Breast epithelium (tissue), 4 donors: ENCODE measurements at places on chromosomes 6 and 20.
A peak's percentile ranks its signal among the peaks of the same experiment; 100 is the strongest.

GRCh38 chr20:17510548-17510947 lies 20.6 kb downstream of the BFSP1 start:
- H3K4me3 ChIP-seq = no peak overlapping the region
- no peaks in the 10 kb centered on the region for H3K27me3 ChIP-seq
- H3K27ac ChIP-seq = no peak overlapping the region
- no peak for DNase-seq
- no peaks in the 10 kb centered on the region for H3K36me3 ChIP-seq

GRCh38 chr6:25250878-25251277 lies 28.3 kb upstream of the CARMIL1 start:
- no peaks in the 10 kb centered on the region for H3K4me1 ChIP-seq
- no peak overlapping the region for H3K27ac ChIP-seq
- H3K27me3 ChIP-seq = no peaks in the 10 kb centered on the region
- no peak overlapping the region for H3K4me3 ChIP-seq
- H3K36me3 ChIP-seq = no peaks in the 10 kb centered on the region

DNA sequence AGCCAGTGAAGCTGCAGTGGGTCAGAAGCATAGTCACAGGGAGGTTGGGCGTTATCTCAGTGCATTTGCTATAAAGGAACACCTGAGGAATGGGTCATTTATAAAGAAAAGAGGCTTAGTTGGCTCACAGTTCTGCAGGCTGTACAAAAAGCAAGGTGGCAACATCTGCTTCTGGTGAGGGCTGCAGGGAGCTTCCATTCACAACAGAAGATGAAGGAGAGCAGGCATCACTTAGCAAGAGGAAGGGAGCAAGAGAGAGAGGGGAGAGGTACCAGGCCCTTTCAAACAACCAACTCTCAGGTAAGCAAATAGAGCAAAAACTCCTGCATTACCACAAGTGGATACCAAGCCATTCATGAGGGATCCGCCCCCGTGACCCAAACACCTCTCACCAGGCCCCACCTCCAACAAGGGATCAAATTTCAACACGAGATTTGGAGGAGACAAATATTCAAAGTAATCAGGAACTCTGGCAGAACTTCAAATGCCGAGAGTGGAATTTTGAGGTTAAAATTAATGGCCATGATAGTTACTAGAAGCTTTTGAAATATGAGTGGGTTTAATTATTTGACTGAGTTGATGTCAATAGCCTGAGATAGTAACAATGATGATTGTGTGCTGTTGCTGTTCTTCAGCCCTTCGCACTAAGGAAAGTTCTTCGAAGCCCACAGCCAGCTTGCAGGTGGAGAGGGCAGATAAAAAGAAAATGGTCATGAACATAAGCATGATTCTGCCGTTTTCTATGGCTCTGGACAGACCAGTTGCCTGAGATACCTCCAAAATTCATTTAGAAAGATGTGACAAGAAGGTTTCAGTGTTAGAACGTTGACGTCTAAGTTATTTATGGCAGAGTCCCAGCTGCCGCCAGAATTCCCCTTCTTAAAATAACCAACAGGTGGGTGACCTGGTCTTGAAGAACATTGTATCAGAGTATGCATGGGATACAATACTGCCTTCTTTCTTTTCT lies 55.3 kb upstream of the ADTRP start:
- no peaks in the 10 kb centered on the region for H3K4me1 ChIP-seq
- H3K27me3 ChIP-seq = no peaks in the 10 kb centered on the region
- DNase-seq = no peak
- H3K27ac ChIP-seq = no peak overlapping the region

DNA sequence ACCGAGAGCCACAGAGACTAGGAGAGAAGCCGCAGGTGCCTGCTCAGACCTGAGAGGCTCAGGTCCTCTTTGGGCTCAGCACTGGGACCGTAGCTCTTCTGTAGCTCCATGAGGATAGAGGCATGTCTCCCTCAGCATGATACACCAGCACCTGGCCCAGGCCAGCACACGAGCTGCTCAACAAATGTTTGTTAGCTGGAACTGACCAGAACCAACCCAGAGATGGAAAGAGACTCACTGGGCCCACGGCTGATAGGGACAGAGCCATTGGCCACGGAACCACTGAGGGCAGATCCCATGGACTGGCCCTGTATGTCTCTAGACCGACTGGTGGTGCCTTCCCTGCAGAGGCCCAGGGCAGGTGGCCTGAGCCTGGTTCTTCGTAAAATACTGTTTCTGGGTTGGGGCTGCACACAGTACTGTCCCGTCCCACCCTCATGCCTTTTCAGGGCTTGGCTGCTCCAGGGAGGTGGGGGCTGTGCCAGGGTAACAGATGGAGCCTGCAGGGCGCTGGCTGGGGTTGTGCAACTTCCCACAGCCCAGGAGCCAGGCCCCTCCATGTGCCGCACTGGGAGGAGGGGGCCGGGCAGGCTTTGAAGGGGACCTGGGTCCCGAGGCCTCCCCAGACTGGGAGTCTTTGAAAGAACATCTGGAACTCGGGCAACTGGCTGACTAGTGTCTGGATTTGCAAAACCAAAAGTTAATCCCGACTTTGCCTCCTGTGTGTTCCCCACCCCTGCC lies 5.2 kb downstream of the C20orf204 start:
- H3K4me3 ChIP-seq = no peak overlapping the region
- no peak overlapping the region for H3K27ac ChIP-seq
- peaks cover 4% of the 10 kb centered on the region for H3K4me1 ChIP-seq

GRCh38 chr20:1500496-1500895 lies 9.3 kb upstream of the SIRPB2 start:
- no peaks in the 10 kb centered on the region for H3K36me3 ChIP-seq
- no peaks in the 10 kb centered on the region for H3K27me3 ChIP-seq
- H3K4me3 ChIP-seq = no peak overlapping the region
- H3K4me1 ChIP-seq = no peaks in the 10 kb centered on the region
- H3K27ac ChIP-seq = peak overlapping the region; percentile 72

DNA sequence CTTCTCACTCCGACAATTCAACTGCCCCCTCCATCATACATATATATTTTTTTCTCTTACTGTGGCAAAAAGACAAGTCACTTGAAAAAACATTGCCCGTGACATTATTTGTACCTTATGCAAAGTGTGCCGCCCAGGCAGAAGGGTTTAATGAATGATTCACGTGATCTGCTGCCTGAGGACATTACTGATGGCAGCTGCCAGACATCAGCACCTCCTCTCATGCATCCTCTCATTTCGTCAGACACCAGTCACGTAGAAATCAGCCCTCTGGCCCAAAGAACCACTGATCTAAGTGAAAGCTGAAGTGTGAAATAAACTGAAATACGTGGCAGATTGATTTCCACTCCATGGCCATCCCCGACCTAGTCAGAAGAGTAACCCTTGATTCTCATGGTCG lies 218.8 kb upstream of the PDE10A start:
- DNase-seq = no peak
- no peaks in the 10 kb centered on the region for H3K36me3 ChIP-seq
- no peak overlapping the region for H3K27ac ChIP-seq
- H3K27me3 ChIP-seq = no peaks in the 10 kb centered on the region
- H3K4me3 ChIP-seq = no peak overlapping the region

GRCh38 chr20:36855241-36855657 lies 20.7 kb upstream of the TLDC2 start:
- H3K36me3 ChIP-seq = no peaks in the 10 kb centered on the region
- no peak for DNase-seq
- H3K4me1 ChIP-seq = peaks cover 16% of the 10 kb centered on the region
- H3K27me3 ChIP-seq = no peaks in the 10 kb centered on the region
- H3K27ac ChIP-seq = peak overlapping the region; percentile 85

- no peaks in the 10 kb centered on the region for H3K27me3 ChIP-seq
- H3K27ac ChIP-seq = peak overlapping the region; percentile 49
- DNase-seq = no peak
- peaks cover 5% of the 10 kb centered on the region for H3K4me1 ChIP-seq
- H3K4me3 ChIP-seq = no peak overlapping the region
These were observed 2.1 kb downstream of the CUTA start for GRCh38 chr6:33415831-33416230.

- peak overlapping the region; percentile 36 for H3K27ac ChIP-seq
- H3K4me1 ChIP-seq = no peaks in the 10 kb centered on the region
- no peaks in the 10 kb centered on the region for H3K36me3 ChIP-seq
- H3K27me3 ChIP-seq = no peaks in the 10 kb centered on the region
These were observed 153.6 kb downstream of the NFATC2 start for GRCh38 chr20:51388756-51389542.

GRCh38 chr6:26234421-26235301 lies 130.3 kb upstream of the BTN3A2 start:
- peak; percentile 80 for DNase-seq
- H3K27me3 ChIP-seq = peaks cover 4% of the 10 kb centered on the region
- H3K4me3 ChIP-seq = peak overlapping the region; percentile 43

DNA sequence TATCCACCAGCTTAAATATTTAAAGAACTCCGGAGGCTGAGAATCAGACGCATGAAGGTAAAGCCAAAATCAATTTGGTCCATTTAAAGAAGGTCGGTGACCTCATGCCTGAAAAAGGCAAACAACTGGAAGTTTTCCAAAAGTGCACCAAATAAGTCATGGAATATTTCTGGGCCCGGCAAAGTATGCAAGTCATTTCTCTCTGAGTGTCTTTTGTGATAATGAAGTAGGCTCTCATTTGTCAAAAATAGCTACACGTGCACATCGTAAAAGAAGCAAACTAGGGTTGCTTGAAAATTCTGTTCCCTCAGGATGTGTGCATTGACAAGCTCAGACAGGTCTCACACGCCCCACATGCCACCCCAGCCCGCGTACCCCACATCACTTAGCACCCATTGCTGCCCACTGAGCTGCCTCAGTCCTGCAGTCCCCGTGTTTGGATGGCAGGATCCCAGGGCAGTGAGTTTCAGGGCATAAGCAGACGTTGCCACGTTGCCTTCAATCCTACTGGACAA lies 20.5 kb upstream of the PYGB start:
- peaks cover 12% of the 10 kb centered on the region for H3K4me1 ChIP-seq
- H3K4me3 ChIP-seq = no peak overlapping the region
- no peaks in the 10 kb centered on the region for H3K36me3 ChIP-seq
- H3K27ac ChIP-seq = peak overlapping the region; percentile 86

GRCh38 chr6:41371461-41371991 lies 36.1 kb downstream of the NCR2 start:
- no peak overlapping the region for H3K27ac ChIP-seq
- H3K4me3 ChIP-seq = peak overlapping the region; percentile 39
- H3K4me1 ChIP-seq = peaks cover 9% of the 10 kb centered on the region
- DNase-seq = peak; percentile 60
- no peaks in the 10 kb centered on the region for H3K36me3 ChIP-seq
- H3K27me3 ChIP-seq = peaks cover 66% of the 10 kb centered on the region

DNA sequence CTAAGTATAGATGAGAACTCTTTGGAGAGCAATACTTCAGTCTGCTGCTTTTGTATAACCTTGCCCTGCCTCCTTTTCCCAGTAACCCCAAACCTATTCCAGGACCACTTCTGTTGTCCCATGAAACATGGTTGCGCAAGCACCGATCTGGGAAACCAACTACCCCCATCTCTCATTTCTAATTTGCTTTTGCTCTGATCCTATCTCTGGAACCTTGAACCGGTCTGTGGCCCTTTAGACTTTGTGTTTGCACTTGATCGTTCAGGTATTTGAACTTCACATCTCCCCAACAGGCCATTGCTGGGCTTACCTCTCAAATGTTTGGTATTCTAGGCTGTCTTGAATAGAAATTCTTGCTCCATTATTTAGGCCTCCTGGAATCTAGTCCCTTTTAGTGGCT lies 25.0 kb downstream of the L3MBTL3 start:
- H3K4me3 ChIP-seq = no peak overlapping the region
- no peaks in the 10 kb centered on the region for H3K27me3 ChIP-seq
- DNase-seq = no peak
- H3K27ac ChIP-seq = no peak overlapping the region

- no peak for DNase-seq
- H3K27ac ChIP-seq = no peak overlapping the region
- no peaks in the 10 kb centered on the region for H3K36me3 ChIP-seq
- H3K4me3 ChIP-seq = no peak overlapping the region
- peaks cover 7% of the 10 kb centered on the region for H3K4me1 ChIP-seq
These were observed 6.8 kb upstream of the POU3F2 start for GRCh38 chr6:98827295-98828159.

DNA sequence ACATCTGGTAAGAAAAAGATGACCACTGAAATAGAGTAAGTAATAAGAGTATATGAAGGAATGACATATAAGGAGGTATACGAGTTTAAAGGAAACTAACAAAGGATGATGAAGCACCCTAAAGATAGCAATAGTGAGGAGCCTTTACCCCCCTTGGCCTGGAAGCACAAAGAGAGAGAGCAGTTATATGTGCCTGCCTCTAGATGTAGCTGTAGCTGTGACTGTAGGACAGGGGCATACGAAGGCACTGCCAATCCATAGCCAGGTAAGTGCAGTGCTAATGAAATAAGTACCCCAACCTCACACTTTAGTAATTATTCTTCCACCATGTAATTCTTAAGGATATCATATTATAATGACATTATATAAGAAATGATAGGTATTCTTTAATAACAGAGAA lies 90.1 kb upstream of the FKBP1C start:
- no peaks in the 10 kb centered on the region for H3K27me3 ChIP-seq
- H3K4me3 ChIP-seq = no peak overlapping the region
- no peaks in the 10 kb centered on the region for H3K4me1 ChIP-seq
- no peak for DNase-seq

GRCh38 chr6:25842526-25842925 lies 10.7 kb upstream of the SLC17A1 start:
- H3K27ac ChIP-seq = no peak overlapping the region
- no peaks in the 10 kb centered on the region for H3K4me1 ChIP-seq
- no peaks in the 10 kb centered on the region for H3K27me3 ChIP-seq
- H3K36me3 ChIP-seq = no peaks in the 10 kb centered on the region

DNA sequence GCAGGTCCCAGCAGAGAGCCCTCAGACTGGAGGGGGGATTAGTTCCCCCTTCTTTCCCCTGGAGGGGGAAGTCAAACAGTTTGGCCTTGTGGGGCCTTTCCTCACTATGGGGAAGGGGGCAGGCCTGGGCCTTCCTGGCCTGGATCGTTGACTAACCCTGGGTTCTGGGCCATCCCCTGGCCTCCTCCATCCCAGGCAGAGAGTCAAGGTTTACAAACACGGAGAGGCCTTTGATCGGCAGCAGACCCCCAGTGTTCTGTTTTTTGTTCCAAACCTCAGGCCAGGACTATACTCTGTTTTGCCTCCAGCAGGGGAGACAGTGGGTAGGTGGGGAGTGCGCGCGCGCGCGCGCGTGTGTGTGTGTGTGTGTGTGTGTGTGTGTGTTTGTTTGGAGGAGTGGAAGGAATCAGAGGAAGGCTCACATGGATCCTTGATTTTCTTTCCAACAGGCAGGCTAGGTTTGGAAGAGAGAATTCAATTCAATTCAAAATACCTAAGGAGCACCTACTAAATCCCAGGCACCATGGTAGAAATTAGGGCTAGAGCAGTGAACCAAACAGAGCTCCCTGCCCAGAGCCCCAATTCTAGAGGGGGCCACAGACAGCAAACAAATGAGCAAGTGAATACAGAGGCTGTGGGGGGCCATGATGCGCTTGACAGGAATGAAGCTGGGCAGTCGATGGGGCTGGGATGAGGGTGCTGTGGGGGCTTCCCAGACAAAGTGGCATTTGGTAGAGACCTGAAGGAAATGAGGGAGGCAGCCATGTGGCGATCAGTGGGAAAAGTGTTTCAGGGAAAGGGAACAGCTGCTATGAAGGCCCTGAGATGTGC lies 14.8 kb downstream of the TP53RK start:
- H3K27me3 ChIP-seq = no peaks in the 10 kb centered on the region
- H3K27ac ChIP-seq = no peak overlapping the region
- no peaks in the 10 kb centered on the region for H3K4me1 ChIP-seq

GRCh38 chr20:40715491-40715890 lies 26.5 kb upstream of the MAFB start:
- H3K4me3 ChIP-seq = no peak overlapping the region
- no peaks in the 10 kb centered on the region for H3K27me3 ChIP-seq
- H3K27ac ChIP-seq = no peak overlapping the region
- no peaks in the 10 kb centered on the region for H3K36me3 ChIP-seq
- DNase-seq = no peak

GRCh38 chr20:23264545-23264944 lies 86.0 kb upstream of the NXT1 start:
- H3K36me3 ChIP-seq = no peaks in the 10 kb centered on the region
- no peaks in the 10 kb centered on the region for H3K27me3 ChIP-seq
